Stimulated activated CD4-positive, alpha-beta T cell treated with anti-CD3 and anti-CD28 coated beads, Interleukin-1b, Interleukin-23, amount 100 ng/mL, for 24 hours (primary cell): ENCODE measurements at places on chromosomes 12 and 14.

DNA sequence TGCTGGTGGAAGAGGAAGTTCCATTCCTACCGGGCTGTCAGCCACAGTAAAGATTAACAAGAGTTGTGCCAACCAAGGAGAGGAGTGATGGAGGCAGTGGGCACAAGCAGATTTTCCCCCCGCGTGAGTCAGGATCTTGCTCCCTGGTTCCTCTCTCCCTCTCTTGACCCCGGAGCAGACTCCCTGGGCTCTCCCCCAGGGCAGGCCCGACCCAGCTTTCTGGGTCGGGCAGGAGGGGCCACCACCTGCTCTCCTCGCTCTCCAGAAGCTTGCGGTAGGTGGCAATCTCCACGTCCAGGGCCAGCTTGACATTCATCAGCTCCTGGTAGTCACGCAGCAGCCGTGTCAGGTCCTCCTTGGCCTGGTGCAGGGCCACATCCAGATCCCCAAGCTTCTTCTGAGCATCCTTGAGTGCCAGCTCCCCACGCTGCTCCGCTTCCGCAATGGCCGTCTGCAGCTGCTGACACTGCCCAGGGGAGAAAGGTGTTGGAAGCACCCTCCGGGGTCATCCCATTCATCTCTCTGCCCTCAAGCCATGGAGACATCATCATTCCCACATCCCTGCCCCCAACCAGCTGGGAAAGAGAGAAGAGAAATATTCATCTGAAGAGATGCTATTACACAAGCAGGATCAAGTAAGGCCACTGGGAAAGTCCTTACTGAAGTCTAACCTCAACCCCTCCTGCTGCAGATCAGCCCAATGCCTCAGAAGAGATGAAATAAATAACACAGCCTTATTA, 9.0 kb upstream of the KRT4 start:
- DNase-seq: no peak

- no peak for DNase-seq
Measured at GRCh38 chr12:110320550-110320949, 39.5 kb downstream of the ATP2A2 start.

GRCh38 chr14:103111232-103111868, 11.9 kb upstream of the TNFAIP2 start:
- no peak for DNase-seq

GRCh38 chr12:77995436-77996167, 164.9 kb downstream of the NAV3 start:
- DNase-seq: no peak

DNA sequence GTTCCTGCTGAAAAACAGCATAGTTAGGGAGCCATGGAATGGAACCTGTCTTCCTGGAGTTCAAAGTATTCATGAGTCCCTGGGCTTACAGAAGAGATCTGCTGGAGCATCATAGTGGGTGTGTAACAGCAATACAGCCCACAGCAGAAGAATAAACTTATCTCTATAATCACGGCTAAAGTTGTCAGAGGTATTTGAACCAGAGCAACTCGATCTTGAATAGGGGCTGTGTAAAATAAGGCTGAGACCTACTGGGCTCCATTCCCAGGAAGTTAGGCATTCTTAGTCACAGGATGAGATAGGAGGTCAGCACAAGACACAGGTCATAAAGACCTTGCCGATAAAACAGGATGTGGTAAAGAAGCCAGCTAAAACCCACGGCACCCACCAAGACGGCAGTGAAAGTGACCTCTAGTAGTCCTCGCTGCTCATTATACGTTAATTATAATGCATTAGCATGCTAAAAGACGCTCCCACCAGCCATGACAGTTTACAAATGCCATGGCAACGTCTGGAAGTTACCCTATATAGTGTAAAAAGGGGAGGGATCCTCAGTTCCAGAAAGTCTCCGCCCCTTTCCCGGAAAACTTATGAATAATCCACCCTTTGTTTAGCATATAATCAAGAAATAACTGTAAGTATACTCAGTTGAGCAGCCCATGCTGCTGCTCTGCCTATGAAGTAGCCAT, 223.4 kb downstream of the PCNX1 start:
- DNase-seq: no peak

DNA sequence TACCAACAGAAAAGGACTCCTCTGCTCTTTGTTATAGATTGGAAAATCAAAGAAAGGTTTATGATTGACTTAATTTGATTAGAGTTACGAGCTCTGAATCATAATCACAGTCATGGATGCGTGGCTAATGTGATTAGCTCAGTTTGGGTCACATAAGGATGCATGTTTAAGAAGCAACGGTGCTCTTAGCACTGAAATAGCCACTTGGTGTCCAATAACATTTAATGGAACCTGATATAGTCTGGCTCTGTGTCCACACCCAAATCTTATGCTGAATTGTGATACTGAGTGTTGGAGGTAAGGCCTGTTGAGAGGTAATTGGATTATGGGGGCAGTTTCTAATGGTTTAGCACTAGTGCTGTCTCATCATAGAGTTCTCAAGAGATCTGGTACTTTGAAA, 501.6 kb downstream of the SLC6A15 start:
- DNase-seq: no peak

DNA sequence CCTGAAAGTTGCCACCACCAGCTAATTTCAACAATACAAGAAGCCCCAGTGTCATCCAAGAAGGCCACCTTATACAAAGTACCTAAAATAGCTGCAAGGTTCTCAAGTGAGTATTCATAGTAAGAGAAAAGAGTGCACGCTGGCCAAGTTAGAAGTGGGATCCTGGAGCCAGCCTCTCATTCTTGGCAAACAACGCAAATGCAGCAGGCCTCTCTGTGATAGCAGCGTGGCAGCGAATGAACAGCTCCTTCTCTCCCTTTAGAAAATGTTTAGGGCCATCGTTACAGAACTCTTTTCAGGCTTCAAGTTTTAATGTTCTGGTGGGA, 78.0 kb upstream of the IFNG-AS1 start:
- no peak for DNase-seq

- DNase-seq: no peak
Measured at GRCh38 chr12:21912318-21912717, 28.9 kb downstream of the ABCC9 start.

DNA sequence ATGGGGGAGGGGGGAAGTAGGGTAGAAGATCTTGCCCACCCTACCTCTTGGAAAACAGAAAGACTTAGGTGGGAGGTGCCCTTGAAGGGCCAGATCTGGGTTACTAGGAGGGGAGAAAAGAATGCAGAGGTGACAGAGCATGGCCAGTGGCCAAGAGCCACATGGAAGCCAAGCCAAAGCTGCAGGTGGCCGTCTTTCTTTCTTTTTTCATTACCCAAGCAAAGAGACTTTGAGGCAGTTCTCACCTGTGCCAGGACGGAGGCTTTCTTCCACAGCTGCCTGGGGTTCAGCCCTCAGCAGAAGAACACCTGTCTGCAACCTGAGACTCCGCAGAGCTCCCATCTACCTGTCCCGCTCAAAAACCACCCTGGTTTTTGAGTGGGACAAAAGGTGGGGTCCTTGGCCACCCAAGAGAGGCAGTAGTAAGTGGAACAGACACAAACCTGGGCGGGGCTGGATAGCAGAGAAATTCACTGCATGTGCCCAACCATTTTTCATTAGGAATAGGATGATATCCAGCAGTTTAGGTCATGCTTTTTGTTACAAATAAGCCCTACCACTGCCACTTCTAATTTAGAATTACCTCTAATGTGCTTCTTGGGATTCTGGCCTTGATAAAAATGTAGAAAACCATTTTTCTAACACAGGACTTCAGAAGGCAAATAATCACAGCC, 116.5 kb downstream of the DYRK2 start:
- no peak for DNase-seq

GRCh38 chr14:32329146-32329545, at the start of gene AKAP6:
Gene AKAP6, plus strand, starts transcription at chr14:32329298. Its CDS starts 104,196 bp downstream, at chr14:32433494.
- DNase-seq: no peak

- DNase-seq: no peak
Measured at GRCh38 chr14:23104070-23104590, 659 bp downstream of the CIROP start.

DNA sequence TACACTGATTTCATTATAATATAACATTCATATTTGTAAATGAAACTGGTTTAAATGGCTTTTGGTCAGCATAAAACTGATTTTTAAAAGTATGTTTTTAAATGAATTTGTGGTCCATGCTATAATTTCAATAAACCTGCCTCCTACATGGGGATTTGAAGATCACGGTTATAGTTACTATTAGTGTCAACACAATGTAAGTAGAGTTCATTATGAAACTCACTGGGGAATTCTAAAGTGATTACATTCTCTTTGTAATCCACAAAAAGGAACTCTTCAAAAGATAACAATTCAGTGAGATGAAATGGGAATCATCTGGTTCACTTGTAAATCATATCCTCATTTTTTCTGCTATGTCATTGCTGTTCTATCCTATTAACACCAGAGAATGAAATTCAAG, 204.5 kb upstream of the G2E3 start:
- no peak for DNase-seq

DNA sequence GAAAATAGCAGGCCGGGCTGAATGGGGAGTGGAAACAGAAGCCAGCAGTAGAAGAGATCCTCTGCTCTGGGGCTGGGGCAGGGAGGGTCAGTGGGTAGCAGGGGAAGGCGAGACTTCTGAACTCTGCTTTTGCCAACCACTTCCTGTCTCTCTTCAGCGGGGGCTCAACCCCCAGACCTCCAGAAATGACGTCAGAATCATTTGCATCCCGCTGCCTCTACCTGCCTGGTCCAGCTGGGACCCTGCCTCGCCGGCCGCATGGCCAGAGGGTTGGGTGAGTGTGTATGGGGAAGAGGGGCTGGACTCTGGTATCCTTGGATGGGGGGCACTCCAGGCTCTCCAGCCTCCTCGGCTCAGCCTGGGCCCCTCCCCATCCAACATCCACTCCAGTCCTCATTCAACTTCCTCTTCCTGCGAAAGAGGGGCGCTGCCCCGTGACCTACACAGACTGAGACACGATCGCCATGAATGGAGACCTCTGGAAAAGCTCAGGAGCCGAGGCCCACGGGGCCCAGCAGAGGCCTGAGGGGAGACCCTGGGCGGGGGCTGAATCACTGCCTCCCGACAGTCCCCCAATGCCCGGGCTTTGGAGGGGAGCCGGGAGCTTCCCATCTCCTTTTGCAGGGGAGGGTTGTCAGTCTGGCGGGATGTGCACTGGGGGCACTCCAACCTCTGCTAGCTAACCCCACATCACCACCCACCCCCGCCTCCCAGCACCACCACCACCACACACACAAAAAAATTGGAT, 458 bp upstream of the HOXC4 start:
- DNase-seq: no peak

- no peak for DNase-seq
Measured at GRCh38 chr14:71967704-71968103, 35.5 kb downstream of the RGS6 start.

GRCh38 chr14:74080820-74081460, 3.3 kb downstream of the ALDH6A1 start:
- DNase-seq: no peak

DNA sequence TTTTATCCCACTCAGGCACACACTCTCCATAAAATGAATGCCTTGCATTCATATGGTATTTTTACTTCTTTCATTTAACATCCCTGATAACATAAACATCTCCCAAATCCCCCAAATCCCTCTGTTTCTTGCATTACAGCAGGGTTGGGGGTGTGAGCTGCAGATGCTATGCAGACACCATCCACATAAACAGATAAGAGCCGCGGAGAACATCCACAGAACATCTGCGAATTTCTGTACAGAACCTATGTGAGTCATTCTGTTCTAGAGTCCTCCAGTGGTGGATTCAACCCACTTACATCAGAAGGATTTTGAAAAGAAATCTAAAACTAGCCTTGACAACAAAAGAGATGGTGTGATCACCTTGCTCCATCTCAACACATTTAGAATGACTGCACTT, 20.3 kb downstream of the FBLN5 start:
- DNase-seq: no peak

- no peak for DNase-seq
Measured at GRCh38 chr12:129961856-129962255, 58.0 kb upstream of the TMEM132D start.

GRCh38 chr12:6605421-6606330, 1.5 kb downstream of the CHD4 start:
- DNase-seq: no peak

GRCh38 chr12:68837215-68837614, 29.2 kb downstream of the MDM2 start:
- no peak for DNase-seq

DNA sequence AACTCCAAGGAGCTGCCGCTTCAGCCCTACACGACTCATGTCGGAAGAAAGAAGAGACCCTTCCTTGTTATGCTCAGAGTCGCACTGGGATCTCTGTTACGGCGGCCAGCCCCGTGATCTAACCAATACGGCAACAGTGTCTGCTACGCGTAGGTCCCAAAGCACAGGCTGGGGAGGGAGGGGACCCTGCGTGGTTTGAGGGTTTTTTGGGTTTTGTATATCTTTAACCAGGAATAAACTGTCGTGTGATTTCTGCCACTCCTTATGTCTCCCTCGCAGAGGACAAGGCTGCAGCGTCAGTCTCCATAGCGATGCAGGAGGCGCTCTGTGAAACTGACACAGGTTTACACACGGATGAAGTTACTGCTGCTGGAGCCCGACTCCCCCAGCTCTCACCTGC, 60.0 kb upstream of the DIO3 start:
- DNase-seq: no peak

DNA sequence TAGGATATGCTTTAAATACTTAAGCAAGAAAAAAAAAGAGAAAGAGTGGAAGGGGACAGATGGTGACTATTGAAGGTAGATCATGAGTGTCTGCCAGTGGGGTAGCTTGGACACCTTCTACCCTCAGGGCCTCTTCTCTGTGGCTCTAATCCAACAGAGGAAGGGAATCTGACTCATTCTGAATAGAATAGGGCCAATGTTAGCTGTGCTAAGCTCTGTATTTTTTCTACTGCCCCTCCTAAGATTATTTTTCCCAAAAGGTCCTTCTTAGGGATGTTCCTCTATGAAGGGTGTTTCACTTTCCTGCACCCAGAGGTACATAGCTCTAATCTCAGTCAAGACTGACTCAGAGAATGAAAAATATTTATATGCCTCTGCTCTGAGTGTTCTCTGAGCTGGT, 25.6 kb downstream of the UNC79 start:
- DNase-seq: no peak

DNA sequence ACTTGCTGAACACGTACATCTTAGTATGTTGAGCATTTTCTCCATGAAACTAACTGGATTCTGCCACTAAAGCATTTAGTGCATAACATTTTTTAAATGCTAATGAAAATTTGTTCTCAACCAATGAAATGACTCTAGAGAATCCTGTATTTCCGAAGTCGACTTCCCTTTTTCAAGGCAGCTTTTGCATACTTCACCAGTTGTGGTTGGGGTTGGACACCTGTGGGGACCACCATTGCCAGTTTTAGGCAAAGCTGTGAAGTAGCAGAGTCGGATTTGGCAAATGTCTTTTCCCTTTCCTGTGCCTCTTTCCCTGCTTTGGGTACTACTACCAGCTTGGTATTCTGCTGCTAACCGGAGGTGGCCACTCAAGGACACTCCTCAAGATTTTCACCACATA, 349.2 kb downstream of the BCAT1 start:
- DNase-seq: no peak

DNA sequence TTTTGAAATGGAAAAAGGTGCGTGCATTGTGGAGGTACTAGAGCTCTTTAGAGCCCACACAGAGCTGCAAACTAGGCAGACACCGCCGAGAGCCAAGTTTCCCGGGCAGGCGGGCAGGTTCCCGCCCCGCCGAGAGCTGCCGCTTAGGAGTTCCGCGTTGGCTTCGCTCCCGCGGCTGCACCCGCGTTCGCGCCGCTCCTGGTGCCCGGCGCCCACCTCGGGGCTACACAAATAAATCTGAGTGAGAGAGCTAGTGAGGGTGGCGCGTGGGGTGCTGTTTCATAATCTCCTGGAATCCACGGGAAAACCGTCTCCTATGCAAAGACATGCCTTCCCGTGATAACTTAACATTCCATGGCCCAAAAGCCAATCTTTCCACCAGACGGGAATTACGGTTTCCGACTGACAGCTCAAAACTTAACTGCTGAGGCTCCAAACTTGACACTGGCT, 645 bp downstream of the KITLG start:
- no peak for DNase-seq
